Stimulated activated CD8-positive, alpha-beta memory T cell treated with anti-CD3 and anti-CD28 coated beads, Interleukin-7, amount 100 ng/mL, for 4 hours (primary cell): ENCODE measurements at places on chromosomes 4 and X.

GRCh38 chrX:118562582-118563164 is 67.1 kb downstream of the DOCK11 start:
- DNase-seq: no peak

DNA sequence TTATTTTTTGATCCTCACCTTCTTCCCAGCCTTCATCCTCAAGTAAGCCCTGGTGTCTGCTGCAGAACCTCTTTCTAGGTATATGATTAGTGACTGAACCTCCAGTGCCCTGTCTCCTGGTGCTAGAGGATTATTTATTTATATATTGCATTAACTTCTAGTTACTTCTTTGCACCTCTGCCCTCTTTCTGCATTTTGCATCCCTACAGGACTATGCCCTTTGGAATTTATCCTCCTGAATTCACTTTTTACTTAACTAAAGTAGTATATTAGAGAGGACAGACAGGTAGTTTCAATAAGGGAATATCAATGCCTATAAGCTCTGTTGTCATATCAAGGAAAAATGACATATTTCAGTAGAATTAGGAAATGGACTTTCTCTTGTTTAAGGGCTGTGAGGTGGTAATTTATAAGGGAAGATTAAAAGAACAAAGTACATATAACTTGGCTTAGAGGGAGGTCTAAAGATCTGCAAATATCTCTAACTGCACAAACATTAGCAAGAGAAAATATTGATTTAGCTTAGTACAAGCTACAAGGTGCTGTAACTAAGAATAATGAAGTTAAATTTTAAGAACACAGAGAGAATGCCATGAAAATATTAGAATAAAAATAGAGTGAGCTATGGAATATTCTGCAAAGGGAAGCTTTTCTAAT is 181.7 kb downstream of the TEX13A start:
- DNase-seq: no peak

DNA sequence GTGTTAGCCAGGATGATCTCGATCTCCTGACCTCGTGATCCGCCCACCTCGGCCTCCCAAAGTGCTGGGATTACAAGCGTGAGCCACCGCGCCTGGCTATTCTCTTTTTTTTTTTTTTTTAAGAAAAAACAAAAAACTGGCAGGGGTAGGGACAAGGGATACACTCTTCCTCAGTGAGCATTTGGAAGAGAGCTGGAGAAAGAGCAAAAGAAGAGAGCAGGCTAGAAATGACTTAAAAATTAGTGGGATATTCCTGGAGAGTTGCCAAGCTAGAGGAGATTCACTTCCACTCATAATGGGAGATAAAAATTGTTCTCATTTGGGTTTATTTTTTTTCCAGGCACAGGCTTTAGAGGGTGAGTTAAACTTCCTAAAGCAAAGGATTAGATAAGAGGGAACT is 140.0 kb upstream of the SCML1 start:
- no peak for DNase-seq

- no peak for DNase-seq
Observed at GRCh38 chr4:150332086-150332485, 249.9 kb upstream of the MAB21L2 start.

GRCh38 chr4:16516796-16517439 is 290.6 kb upstream of the TAPT1 start:
- DNase-seq: no peak

DNA sequence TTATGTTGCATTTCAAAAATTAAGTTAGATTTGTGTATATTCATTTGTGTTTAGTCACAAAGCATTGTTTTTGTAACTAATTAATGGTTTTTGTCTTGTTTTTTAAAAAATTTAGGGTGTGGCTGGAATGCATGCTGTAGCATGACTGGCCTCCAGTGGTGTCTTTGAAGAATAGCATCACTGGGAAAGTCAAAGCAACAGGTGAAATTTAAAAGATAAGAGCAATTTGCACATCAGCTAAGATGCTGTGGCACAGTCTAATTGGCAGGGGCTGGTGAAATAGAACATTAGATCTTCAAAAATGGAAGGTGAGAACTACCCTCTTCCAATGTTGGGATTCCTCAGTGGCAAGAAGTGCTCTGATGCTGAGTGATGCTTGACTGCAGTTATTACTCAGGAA is 45.3 kb downstream of the ANK2 start:
- DNase-seq: no peak

DNA sequence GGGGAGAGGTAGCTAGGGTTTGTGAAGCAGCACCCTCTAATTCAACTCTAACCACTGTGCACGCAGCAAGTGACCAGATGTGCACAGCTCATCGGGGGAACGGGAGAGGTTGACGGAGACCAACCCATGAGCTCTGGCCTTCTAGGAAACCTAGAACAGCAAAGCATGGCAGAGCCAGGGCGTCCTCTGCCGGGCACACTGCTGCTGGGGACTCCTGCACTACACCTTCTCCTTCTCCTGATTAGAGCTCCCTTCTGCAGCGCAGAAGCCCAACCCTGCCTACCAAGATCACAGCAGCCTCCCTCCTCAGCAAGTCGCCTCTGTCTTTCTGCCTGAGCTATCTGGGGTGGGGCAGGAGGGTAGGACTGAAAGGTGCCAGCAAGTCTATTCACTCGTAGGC is 252.3 kb upstream of the PSAPL1 start:
- DNase-seq: no peak

DNA sequence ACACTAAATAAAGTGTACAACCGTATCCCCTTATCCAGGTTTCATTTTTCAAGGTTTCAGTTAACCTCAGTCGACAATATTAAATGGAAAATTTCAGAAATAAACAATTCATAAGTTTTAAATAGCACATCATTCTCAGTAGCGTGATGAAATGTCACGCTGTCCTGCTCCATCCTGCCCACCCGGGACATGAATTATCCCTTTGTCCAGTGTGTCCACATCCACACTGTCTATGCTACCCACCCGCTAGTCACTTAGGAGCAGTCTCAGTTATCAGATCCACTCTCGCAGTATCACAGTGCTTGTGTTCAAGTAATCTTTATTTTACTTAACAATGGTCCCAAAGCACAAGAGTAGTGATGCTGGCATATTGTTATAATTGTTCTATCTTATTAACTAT is 54.7 kb downstream of the FRYL start:
- no peak for DNase-seq

DNA sequence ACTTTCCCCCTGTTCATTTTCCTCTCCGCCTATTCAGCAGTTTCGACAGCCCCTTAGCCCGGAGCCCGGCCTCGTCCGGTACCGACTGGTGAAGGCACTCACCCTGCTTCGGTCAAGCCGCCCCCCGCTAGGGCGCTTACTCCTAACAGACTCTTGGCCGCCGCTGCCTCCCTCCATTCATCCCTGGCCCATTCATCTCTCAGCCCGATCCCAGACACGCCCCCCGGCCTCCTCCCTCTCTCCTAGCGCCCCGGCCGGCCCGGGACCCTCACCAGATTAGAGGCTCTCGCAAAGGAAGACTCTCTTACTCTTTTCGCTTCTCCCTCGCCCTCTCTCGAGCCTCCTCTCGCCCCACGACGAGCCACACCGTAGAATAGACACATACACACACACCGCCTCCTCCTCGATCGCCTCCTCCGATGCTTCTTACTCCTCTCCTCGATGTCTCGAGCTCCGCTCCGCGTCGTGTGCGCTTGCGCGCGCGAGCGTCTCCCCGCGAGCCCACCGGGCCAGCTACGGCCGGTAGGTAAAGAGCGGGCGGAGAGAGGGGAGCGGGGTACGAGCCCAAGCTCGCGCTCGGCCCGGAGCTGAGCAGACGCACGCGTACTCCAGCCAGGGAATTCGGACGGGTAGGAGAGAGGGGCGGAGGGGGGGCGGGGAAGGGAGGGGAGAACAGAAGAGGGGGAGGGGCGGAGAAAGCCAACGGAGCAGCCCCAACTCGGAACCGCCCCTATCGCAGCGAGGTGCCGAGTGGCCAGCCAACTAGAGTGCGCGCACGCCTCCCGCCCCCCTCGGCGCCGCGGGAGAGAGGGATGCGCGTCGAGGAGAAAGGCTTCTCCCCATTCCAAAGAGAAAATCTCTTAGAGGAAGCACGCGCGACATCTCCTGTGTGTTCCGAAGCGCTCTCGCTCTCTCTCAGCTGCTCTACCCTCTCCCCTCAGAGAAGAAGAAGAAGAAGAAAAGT is at the start of gene WNK3:
TSS of gene WNK3 (minus strand) at position 633 of the 964 bp plus-strand sequence.
- no peak for DNase-seq

- no peak for DNase-seq
Observed at GRCh38 chr4:152599095-152599494, 63.2 kb upstream of the FBXW7 start.

DNA sequence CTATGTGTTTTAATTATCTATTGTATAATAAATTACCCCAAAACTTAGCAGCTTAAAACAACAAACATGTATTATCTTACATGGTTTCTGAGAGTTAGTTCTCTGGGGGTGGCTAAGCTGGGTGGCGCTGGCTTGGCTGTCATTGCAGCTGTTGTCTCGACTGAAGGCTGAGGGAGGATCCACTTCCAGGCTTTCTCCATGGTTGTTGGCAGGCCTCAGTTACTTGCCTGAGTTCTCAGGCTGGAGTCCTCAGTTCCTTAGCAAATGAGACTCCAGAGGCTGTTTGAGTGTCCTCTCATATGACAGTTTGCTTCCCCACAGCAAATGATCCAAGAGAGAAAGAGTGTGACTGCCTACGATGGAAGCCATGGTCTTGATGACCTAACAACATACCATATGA is 23.5 kb upstream of the GALNT7 start:
- DNase-seq: no peak

DNA sequence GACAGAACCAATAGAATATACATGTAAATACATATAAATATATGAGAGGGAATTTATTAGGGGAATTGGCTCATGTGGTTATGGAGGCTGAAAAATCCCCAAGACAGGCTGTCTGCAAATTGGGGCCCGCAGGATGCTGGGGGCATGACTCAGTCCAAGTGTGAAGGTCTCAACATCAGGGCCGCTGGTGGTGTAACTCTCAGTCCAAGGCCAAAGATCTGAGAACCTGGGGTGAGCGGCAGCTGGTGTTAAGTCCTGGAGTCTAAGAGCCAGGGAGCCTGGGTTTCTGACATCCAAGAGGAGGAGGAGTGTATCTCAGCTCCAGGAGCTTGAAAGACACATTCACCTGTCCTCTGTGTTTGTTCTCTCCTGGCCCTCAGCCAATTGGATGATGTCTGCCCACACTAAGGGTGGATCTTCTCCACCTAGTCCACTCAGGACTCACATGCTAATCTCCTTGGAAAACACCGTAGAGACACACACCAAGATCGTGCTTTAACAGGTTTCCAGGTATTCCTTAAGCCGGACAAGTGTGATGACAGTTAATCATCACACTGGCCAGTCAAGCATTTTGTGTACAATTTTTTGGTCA is 28.9 kb downstream of the TIGD2 start:
- DNase-seq: no peak

- no peak for DNase-seq
Observed at GRCh38 chr4:65893271-65893670, 223.0 kb upstream of the EPHA5 start.

GRCh38 chrX:105821471-105822121 is 743 bp upstream of the NRK start:
- no peak for DNase-seq

GRCh38 chrX:16251782-16252181 is 84.5 kb downstream of the MAGEB17 start:
- no peak for DNase-seq

DNA sequence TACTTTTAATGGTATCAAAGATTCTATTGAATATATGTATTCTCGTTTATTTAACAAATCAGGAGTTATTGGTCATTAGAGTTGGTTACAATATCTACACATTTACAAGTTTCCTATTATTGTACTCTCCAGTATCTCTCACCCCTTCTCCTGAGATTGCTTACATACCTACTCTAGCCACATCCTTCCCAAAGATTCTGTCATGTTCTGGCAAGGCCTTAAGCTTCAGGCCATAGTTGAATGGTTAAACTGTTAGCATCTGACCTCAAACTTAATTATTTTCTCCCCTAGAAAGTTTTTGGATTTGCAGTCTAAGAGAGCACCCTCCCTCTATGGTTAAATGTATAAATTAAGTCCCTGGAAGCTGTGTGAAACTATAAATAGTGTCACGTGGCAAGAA is 784.2 kb downstream of the GLUD2 start:
- DNase-seq: no peak

DNA sequence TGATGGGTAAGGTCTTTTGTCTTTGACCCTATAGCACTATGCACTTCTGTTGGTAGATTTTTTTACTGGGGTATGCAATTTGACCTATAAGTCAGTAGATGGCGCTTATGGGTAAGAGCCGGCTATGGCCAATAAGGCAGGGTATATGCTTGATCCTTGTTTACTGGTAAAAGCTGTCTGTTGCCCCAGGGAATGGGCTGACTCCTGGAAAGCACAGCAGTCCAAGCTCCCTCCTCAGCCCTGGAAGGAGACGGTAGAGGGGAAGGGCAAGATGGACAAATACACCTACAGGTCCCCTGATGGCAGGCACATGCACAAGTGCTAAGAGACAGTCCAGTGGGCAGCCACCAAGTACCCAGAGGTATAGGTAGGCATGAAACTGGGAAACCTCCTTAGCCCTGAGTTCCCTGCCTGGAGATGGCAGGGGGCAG is 63.7 kb downstream of the ADAMTS3 start:
- DNase-seq: no peak

DNA sequence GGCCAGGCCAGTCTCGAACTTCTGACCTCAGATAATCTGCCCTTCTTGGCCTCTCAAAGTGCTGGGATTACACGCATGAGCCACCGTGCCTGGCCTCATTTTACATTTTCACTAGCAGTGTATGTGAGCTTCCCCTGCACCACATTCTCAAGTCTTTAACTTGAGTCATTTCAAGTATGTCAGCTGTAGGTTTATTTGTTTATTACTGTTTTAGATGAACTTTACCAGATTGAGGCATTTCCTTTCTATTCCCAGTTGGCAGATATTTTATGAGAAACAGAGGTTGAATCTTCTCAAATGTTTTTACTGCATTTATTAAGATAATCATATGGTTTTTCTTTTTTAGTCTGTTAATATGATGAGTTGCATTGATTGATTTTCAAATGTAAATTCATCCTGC is 114.6 kb upstream of the SH3RF1 start:
- no peak for DNase-seq

DNA sequence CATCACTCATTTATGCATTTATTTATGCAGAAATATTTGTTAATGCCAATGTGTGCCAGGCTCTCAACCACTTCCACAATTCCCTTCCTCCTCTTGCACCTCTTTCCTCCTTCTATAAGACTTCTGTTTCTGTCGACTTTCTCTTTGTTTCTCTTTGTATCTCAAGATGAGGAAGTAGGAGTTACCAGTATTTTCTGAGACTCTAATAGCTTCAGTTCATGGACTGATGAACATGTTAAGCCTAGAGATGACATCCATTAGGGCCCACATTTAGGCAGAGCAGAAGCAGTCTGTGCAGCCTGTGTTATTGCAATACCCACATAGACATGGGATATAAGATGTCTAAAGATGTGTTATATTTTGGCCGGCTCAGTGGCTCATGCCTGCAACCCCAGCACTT is 241.8 kb upstream of the SMIM31 start:
- DNase-seq: no peak
